NCI-H510A treated with DMSO at 0.1 percent for 48 hours (cell line): ENCODE measurements at places on chromosomes 13 and 19.
A peak's percentile ranks its signal among the peaks of the same experiment; 100 is the strongest.

GRCh38 chr13:43665388-43665787, 121.4 kb downstream of the ENOX1 start:
- no peak for DNase-seq

- DNase-seq, result peak; percentile 20
Observed at GRCh38 chr13:40445557-40445990, 220.9 kb downstream of the FOXO1 start.

DNA sequence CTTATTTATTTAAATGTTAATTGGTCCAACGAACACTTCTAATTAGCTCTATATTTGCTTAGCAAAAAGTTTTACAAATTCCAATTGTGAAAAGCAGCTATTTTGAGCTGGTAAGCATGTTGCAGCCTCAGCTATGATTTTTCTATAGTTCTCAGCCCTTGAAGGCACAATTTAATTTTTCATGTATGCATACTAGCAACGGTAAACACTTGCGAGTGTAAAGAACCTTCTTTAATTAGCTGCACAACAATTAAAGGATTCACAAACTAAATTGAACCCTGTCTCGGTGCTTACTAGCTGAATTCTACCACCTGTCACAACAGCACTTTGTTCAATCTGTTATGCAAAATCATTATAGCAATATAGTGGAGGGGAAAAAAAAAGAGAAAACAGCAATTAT, 29.8 kb downstream of the ZNF536 start:
- DNase-seq, result no peak

DNA sequence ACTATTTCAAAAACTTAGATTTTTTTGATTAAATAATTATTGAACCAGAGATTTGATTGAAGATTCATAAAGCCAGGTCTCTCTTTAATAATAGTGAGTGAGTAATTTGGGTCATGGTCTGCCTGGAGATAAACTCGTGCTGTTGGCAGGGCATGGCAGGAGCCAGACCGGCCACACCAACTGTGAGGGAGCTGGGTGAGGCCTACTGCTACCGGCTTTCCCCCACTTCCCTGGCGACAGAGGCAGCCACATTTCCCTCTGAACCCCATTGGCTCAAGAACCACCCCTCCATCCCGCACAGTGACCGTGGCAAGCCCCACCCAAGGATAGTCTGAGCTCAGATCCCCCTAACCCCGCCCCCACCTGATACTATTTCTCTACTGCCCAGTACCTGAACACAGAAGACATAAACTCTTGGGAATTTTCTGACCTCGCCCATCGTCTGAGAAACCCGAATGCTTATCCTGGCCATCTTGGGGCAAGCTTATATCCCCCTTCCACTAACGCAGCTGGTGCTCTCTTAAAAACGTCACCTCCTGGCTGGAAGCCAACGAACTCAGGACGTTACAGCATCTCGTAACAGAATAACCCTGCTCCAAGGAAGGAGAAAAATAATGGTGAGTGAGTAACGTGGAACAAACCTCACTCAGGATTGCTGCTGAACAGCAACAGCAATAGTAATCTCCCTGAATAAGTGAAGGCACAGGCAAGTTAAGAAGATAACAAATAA, 627.6 kb upstream of the PCDH9 start:
- DNase-seq, result no peak

DNA sequence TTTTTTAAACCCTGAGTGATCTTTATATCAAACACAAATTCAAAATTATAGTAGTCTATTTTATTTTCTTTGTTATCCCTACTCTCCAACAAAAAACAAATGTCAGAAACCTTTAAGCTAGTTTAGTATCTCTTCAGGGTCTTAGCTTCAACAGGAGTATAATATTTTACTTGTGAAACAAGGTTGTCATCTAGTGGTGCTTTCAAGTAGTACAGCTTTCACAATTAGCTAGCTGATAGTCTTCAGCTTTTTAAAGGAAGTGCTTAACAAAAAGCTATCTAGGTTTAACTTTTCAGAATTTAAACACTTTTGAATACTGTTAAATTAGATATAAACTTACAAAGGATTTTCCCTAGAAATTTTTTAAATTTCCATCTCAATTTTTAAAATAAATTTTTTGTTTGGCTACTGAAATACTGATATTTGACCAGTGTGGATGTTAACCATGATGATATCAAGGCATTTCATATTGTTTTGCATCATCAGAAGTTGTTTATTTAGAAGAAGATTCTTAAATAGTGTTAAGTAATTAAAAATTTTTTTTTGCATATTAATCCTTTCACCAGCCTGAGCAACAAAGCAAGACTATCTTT, 34.2 kb downstream of the TDRD3 start:
- peak; percentile 32 for DNase-seq

GRCh38 chr13:47250146-47250545, 353.3 kb upstream of the HTR2A start:
- no peak for DNase-seq

DNA sequence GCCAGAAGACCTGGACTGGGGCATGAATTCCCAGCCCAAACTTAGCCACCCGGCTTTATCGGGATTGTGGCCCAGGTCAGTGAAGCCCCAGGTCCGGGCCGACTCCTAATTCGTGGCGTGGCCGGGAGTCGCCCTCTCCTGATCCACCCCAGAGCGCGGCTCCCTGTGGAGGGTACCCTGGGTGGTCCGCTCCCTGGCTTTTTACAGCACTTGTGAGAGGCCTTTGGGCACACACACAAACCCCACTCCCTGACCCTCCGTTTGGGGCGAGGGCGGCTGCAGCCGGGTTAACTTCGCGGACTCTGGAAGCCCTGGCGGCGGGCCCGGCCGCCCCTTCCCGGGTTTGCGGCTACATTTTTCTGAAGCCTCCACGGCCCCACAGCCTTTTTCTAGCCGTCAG, 56.4 kb downstream of the ZNF568 start:
- no peak for DNase-seq

DNA sequence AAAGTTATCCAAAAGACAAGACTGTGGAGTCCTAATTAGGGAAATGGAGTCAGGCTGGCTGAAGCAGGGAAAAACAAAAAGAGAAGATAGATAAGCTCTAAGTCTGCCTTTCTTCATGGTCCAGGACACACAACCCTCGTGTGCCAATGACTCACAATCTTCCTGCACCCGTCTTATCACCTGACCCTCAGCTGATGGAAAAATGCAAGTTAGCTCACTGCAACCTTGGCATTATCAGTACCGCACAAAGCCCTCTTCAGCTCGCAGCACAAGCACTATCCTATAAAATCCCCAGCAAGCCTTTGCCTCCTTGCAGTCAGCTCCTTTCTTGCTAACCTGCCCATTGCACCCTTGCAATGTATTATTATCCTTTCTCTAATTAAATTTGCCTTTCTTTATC, 4.3 kb downstream of the OR7A5 start:
- no peak for DNase-seq

- no peak for DNase-seq
Observed at GRCh38 chr19:2436926-2437325, 9.5 kb upstream of the TIMM13 start.

DNA sequence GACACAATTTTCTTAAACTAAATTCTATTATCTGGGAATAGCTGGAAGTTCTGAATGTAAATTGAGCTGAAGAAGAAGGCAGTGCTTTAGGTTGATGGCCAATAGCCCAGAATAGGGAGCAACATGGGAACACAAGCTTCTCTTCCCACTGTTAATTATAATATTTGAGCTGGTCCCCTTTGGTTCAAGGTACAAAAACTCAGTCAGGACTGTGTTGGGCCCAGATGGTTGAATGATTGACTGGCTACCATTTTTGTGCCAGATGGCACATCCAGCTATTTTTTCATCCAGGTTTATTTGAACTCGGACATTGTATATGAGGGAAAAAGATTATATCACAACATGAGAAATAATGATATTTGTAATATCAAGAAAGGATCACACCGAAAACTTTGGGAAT, 458.9 kb downstream of the SLITRK1 start:
- no peak for DNase-seq

- no peak for DNase-seq
Observed at GRCh38 chr19:4577020-4577782, 17.7 kb upstream of the SEMA6B start.

DNA sequence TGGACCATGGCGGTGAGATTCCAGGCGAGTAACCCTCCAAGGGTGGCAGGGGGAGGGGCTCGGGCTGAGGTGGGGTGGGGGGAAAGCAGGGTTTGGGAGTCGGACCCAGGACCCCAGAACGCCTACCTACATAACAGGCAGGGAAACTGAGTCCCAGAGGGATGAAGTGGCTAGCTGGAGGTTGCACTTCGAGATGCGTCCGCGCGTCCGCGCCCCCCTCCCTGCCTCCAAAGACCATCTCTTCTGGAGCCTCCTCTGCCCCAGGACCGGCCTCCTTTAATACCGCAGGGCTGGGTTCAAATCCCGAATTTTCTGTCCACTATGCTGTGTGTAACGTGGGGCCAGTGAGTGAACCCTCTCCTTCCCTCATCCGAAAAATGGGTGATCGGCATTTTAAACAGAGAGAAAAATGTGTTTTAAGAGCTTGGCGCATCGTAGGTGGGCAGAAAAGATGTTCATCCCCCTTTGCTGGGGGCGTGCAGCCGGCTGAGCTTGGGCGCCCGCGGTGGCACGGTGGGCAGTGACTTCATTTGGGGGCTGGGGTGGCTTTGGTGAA, 13.8 kb downstream of the TJP3 start:
- no peak for DNase-seq

- DNase-seq, result no peak
Observed at GRCh38 chr13:37791699-37792098, 77.9 kb downstream of the TRPC4 start.

GRCh38 chr13:60398907-60399589, 2.0 kb downstream of the TDRD3 start:
- no peak for DNase-seq

- peak; percentile 9 for DNase-seq
Observed at GRCh38 chr13:51249255-51249654, 27.1 kb downstream of the FAM124A start.

GRCh38 chr13:40637643-40638042, 28.8 kb downstream of the FOXO1 start:
- DNase-seq, result no peak

DNA sequence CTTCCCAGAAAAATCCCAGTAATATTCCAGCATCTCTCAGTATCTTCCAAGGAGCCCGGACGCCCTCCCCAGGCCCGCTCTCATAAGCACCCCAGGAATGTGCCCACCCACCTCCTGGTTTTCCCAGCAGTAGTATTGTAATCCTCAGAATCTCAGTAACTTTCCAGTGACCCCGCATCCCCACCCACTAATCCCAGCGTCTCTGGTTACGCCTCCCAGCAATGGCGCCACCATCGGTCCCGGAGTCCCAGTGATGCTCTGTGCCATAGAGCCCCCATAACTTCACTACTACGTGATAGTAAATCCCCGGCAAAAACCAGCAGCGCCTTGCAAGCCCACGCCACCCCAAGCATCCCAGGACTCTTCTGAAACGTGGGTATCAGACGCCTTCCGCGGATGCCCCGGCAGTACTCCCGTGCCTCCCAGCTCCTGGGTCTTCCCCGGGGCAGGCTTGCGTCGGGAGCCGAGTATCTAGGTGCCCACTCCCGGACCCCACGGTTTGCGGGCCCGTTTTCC, 928 bp upstream of the PNPLA6 start:
- peak; percentile 25 for DNase-seq

DNA sequence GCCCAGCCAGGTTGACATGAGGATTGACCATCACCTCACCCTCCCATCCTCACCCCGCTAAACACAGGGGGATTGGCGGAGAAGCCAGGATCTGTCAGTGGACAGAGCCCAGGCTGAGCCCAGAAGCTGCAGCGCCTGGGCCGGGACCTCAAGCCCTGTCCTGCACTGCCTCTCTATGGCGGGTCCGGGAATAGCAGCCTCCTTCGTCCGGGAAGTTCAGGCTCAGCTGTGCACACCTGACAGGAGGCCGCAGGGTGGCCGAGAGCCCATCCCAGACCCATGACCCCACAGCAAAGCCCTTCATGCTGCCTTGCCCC, 67.8 kb downstream of the SPACA7 start:
- peak; percentile 77 for DNase-seq

DNA sequence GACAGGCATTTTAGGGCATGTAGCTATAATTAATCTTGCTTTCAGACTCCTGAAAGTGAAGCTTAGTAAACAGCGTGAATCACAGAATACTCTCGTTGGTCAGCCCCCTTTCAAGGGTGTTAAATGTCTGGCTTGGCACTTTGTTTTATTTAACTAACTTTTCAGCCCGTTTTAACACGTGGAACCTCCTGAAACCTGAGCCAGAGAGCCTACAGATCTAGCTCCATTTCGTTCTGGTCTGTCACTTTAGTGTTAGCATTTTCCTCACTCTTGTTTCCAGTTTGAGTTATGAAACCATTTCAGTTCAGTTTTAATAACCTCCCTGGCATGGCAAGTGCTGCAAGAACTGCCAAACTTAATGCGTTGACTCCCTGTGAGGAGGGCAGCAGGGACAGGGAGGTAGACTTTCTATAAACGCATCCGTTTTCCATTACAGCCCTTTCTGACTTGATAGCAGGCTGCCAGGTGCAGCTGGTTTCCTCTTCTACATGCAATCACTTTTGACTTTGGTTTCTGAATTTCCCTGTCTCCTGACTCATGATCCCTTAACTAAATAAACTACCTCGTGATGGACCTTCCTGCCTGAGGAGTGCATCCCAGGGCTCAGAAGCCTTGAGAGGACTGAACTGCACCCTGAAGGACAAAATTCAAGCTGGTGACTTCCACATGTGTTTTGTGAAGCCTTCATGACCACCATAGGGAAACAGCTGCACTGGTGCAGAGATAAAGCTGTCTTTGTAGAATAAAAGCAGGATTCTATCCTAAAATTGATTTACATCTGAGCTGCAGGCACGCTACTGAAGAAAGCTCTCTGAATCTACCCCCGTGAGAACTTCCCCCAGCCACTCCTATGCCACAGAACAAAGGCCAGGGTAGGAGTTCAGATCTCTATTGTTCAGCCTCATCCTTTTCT, 192.6 kb downstream of the DLEU7 start:
- peak; percentile 52 for DNase-seq

- DNase-seq, result no peak
Observed at GRCh38 chr19:35089554-35089953, 26.1 kb upstream of the FXYD3 start.

GRCh38 chr19:33904681-33905080, 108.0 kb downstream of the KCTD15 start:
- no peak for DNase-seq

DNA sequence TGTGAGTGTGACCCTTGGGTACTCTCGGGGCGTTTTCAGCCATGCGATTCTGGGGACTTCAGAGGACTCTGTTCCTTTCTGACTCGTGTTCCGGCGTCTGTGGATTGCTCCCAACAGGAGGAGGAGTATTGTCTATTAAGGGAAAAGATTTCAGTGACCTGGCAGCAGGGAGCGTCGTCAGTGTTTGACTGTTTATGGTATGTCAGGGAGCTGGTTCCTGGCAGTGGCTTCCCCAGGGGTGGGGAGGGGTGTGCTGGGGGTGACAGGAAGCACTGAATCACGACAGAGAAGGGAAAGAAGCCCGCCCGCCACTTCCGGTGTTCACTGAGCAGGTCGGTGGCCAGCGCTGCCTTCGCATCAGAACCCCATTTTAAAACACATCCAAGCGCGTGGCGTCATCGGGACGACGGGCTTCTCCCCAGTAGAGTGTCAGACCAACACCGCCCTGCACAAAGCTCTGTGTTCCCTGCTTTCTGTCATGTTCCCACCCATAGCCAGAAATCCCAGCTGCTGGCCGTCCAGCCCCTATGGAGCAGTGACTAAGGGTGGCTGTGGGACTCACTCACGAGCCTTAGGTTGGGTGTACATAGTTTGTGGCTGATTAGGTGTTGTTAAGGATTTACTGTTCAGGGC, 33.8 kb downstream of the COL4A2 start:
- no peak for DNase-seq

GRCh38 chr13:60146471-60146870, 17.3 kb downstream of the DIAPH3 start:
- no peak for DNase-seq

- no peak for DNase-seq
Observed at GRCh38 chr13:80665792-80666333, 324.9 kb upstream of the SPRY2 start.
